Omental fat pad (tissue), 4 donors: ENCODE measurements at places on chromosomes 3 and 15.

GRCh38 chr3:117734496-117734895 lies 1024.9 kb downstream of the TUSC7 start:
- DNase-seq: no peak

GRCh38 chr3:41137686-41138111 lies 61.6 kb upstream of the CTNNB1 start:
- no peak for DNase-seq

GRCh38 chr3:149895769-149896168 lies 74.9 kb downstream of the PFN2 start:
- no peak for DNase-seq

DNA sequence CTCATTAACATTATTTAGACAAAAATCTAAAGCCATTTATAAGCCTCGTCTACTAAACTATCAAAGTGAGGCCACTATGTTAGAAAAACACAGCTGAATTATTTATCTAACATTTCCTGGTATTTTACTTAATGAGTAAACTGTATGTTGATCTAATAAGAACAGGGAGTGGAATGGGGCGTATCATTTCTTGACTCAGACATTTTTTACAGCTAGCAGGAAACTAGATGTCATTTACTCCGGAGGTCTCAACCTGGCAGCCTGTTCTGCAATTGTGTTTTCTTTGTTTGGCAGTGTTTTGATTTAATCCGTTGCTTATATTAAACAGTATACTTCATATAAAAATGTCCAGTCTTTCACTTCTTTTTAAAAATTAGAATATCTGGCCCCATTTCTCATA lies 79.1 kb upstream of the ABI3BP start:
- no peak for DNase-seq

GRCh38 chr3:3893590-3893989 lies 94.4 kb downstream of the LRRN1 start:
- DNase-seq: no peak

DNA sequence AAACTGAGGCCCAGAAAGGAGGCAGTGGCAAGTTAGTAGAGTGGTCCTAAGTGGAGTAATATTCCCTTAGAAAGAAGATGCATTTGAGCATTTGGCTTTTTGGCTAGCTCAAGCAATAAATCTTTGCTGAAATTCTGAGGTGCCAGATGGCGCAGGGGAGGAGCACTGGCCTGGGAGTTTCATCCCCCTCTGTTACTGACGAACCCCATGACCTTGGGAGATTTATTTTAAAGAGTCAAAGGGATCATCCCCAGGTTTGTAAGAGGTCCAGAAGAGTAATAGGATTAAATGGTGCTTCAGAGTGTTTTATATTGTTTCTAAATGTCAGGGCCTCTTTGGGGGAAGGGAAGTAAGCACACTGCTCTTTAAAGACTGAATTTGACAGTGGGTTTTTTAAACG lies 85.1 kb upstream of the PIAS1 start:
- no peak for DNase-seq
